ENCODE measurements at places on chromosomes 13 and 19.

DNA sequence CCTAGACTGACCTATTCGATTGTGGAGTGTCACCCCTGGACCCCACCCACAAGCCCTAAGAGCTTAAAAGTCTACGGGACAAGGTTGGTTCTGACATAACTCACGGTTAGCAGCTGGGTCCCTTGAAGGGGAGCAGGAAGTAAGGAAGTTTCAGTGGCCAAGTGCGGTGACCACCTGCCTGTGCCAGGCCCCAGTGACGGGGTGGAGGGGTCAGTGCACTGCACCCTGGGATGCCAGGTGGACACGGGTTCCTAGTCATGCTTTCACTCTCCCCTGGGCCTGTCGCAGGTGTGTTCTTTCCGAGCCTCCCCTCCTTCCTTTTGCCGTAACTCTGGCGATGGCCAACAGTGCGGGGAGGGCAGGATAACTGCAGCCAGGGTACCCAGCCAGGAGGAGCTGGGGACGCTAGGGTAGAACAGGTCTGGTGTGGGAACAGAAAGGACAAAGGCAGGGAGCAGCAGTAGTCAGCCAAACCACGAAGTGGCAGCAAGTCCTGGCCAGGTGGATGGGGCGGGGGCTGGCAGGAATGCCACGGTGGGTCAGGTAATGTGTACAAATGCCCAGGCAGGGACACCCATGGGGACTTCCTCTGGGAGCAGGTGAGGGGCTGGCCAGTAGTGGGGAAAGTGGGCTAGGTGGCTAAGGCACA lies 58.3 kb downstream of the RGCC start:
- DNase-seq: no peak

GRCh38 chr13:109870274-109870673 lies 83.9 kb upstream of the IRS2 start:
- DNase-seq: no peak

- DNase-seq: no peak
These were observed 7.6 kb upstream of the BICRA start for GRCh38 chr19:47601180-47601904.

GRCh38 chr13:32530841-32531253 lies 7.7 kb downstream of the N4BP2L2 start:
- DNase-seq: no peak

GRCh38 chr13:92804346-92804745 lies 422.3 kb upstream of the GPC6 start:
- no peak for DNase-seq

GRCh38 chr19:29872224-29872731 lies 60.5 kb downstream of the CCNE1 start:
- no peak for DNase-seq

GRCh38 chr13:45546410-45546765 lies 69.2 kb downstream of the ERICH6B start:
- DNase-seq: no peak

DNA sequence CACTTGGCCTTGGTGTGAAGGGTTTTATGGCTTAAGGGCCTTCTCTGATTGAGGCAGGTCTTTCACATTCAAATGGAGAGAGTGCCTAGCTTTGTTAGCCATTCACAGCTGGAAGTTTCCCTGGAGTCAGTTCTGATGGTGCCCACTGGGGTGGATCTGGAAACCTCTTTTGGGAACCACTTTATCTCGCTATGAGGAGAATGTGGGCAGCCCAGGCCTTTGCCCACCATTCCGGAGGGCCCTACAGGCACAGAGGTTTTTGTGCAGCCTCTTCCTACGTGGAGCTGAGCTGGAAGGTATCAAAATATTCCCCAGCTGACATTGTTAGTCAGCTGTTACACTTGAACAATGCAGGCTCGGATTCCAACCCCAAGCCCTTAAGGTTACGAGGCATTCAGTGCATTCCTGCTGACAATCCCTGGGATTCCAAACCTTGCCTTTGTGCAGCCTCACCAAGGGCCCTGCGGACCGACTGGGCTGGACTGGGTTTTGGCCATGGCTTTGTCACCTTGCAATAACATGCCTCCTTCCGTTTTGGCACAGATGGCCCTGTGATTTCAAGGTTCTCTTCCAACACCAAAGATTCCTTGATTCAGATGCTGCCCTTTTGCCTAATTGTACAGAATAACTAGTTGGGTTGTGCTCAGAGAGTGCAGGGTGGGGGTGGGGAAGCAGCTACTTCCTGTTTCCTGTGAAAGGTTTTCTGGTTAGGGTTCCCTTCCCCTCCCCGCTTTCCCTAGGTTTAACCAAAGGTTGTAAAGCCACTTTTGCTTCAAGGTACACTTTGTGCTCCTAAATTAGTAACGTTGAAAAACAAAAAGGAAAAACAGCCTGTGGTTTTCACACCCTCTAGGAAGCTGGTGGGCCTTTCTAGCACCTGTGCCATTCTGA lies 27.0 kb downstream of the SAE1 start:
- peak; percentile 18 for DNase-seq

- no peak for DNase-seq
These were observed 654 bp downstream of the ZIC5 start for GRCh38 chr13:99970651-99971575.

GRCh38 chr13:76730220-76730619 lies 156.0 kb downstream of the KCTD12 start:
- no peak for DNase-seq

GRCh38 chr13:27658546-27658945 lies 36.9 kb downstream of the POLR1D start:
- no peak for DNase-seq

DNA sequence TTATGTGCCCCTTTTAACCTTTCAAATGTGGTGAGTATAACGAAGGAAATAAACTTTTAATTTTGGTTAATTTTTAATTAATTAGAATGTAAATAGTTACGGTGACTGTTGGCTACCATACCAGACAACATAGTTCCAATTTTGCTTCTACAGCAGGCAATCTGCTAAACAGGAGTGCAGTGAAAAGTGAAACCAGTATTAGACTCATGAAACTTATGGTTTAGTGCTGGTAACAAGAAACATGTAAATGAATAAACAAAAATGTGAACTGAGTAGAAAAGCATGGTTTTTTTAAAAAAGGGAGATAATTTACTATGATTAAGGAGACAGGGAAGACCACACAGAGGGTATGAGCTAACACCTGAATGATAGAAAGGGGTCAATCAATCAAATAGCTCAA lies 478.4 kb downstream of the PCDH9 start:
- no peak for DNase-seq

DNA sequence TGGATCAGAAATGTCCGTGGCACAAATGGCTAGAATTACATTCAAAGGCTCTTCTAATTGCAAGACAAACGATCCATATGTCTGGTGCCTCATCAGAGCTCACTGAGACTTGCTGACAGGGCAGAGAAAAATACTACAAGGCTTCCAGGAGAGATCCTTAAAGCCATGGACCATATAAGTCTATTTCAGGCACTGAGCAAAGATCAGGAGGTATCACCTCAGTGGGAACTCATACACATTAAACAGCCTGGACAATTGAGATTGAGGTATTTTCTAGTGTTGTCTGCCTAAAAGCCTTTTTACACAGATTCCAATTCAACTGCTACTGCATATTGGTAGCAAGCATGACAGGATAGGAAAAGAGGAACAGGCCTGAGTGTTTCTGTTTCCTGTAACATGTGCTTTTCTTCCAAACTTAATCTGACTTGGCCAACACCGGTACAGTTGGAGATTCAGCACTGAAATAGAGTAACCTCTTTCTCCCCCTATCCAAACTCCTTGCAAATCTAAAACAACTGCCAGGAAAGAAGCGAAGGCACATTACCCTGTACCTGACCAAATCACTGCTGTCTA lies 65.9 kb downstream of the SERP2 start:
- DNase-seq: no peak

DNA sequence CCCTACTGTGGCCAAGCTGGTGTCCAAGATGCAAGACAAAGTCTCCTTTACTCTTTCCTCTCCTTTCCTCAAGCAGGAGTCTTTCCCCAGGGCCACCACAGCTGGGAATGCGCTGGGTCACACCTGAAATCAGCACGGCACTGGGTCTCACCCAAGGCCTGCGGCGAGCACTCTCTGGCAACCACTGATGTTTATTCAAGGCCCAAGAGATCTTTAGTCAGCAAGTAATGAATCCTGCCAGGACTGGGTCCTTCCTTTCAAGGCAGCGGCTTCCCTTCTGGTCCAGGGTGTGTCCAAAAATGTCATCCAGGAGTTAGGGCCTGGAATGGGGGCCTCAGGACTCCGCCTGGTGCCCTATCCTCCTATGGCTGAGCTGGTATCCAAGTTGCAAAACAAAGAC lies 24.1 kb downstream of the BLOC1S3 start:
- DNase-seq: no peak

GRCh38 chr19:19661675-19662251 lies 1.7 kb downstream of the ATP13A1 start:
- no peak for DNase-seq

DNA sequence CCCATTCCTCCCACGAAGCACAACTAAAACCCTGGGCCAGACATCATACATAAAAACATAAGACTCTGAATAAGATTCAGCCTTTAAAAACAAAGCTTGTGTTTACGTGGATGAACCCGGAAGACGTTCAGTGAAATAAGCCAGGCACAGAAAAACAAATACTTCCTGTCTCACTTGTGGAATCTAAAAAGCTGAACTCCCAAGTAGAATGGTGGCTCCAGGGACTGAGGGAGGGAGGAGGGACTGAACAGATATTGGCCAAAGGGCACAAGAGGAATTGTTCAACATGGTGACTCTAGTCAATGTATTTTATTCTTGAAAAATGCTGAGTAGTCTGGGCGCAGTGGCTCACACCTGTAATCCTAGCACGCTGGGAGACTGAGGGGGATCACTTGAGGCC lies 35.7 kb upstream of the TPM4 start:
- no peak for DNase-seq

- no peak for DNase-seq
These were observed 29.8 kb downstream of the CERS1 start for GRCh38 chr19:18865973-18866799.

DNA sequence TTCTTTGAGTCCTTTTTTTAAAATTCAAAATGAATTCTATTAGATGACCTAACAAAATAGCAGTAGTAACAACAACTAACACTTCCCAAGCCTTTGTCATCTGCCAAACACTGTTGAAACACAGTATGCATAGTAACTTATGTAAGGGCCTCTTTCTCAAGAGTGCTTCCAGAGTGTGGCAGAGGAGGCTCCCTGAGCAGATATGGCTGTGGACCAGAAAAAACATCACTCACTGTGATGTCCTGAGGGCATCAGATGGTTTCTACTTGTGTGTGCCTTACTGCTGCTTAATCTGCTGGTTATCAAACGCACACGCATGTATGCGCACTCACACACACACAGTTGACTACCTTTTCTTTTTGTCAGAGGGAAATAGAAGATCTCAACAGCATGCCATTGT lies 110.8 kb downstream of the DLEU7 start:
- no peak for DNase-seq

DNA sequence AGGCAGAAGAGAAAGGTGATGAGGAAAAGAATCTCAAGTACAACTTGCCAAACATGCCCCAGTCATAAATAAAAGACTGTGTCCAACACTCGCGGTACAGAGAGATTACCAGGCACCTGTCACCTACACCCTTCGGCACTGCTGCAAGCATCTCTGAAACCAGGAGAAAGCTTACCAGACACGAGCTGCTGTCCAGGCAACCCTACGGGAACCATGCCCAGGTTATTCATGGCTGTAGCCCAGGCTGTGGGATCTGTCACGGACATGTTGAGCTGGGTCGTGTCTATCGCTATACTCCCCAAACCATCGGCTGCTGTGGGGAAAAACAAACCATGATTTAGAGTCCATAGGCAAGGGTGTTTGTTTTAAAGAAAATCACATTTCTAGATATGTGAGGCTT lies 375.0 kb downstream of the ENOX1 start:
- DNase-seq: no peak

GRCh38 chr19:14339741-14340140 lies 41.5 kb upstream of the ADGRE5 start:
- no peak for DNase-seq

DNA sequence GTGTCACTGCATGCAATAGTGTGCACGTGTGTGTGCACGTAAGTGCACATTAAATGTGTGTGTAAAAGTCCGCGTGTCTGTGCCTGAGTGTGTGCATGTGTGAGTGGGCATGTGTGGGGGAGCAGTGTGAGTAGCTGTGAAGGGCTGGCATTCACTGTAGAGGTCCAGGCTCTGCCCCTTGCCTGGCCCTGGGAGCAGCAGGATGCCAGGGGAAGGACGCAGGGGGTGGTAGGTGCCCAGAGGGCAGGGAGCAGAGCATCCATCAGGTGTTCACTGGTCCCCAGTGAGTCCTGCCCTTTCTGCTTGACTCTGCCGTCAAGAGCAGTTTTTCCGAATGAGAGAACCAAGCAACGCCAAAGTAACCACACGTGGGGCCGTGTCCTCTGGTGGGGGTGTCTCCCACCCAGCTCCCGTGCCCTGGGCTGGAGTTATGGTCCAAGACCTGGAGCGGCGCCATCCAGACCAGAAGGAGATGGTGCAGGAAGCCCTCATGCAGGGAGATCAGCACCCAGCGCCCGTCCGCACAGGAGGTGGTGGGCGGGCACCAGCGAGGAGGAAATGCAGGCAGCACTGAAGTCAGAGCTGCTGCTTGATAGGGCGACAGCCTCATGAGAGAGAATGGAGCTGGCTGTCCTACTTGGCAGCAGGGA lies 68.5 kb downstream of the TEX29 start:
- no peak for DNase-seq

- no peak for DNase-seq
These were observed 9.0 kb downstream of the PPP1R14A start for GRCh38 chr19:38247126-38247525.

DNA sequence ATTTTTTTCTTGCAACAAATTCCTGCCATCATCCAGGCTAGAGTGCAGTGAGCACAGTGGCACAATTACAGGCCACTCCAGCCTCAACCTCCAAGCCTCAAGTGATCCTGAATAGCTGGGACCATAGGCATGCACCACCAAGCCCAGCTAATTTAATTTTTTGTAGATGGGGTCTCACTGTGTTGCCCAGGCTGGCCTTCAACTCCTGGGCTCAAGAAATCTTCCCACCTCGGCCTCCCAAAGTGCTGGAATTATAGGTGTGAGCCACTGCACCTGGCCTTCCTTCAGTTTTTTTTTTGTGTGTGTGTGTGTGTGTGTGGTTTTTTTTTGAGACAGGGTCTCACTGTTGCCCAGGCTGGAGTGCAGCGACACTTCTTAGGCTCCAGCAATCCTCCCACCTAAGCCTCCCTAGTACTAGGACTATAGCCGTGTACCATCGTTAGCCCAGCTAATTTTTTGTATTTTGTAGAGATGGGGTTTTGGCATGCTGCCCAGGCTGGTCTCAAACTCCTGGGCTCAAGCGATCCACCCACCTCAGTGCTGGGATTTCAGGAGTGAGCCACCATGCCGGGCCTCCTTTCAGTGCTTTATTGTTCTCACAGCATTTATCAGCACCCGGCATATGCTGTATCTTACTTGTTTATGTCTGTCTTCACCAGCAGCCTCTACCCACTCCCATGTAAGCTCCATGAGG lies 5.9 kb upstream of the SRRM5 start:
- no peak for DNase-seq

- DNase-seq: no peak
These were observed 167.2 kb downstream of the KLF5 start for GRCh38 chr13:73225990-73226389.

Measured in activated CD4-positive, CD25-positive, alpha-beta regulatory T cell treated with anti-CD3 and anti-CD28 coated beads, Interleukin-2, amount 50 U/mL, for 16 hours (primary cell).